ENCODE measurements at places on chromosomes 6 and 20.

GRCh38 chr20:25246182-25246999 lies 1.5 kb upstream of the PYGB start:
- peak; percentile 26 for DNase-seq

DNA sequence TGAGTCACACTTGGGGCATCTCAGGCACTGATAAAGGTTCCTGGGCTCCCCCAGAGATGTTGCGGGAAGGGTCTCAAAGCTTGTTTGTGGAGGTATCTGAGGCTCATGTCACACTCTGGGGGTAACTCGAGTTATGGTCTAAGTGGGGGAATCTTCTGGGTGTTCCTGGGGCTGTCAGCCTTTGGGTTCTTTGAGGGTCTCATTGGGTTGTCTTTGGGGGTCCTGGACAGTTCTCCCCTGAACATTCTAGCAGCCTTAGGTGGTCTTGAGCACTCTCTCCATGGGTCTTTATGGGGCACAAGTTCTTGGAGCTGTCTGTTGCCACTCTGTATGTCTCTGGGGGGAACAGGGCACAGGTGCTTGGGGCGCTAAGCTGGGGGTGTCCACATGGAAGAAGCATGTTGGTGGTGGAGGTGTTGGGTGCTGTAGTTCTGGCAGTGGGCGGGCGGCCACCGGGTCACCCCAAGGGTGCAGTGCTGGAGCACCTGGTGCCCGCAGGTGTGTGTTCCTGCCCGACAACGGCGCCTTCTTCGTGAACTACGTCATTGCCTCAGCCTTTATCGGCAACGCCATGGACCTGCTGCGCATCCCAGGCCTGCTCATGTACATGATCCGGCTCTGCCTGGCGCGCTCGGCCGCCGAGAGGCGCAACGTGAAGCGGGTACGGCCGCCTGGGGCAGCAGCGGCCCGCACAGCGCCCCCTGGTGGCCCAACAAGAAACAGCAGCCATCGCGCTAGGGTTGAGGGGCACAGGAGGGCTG lies 7.1 kb upstream of the CAPN11 start:
- DNase-seq: peak; percentile 75

- DNase-seq: no peak
Observed at GRCh38 chr6:120320481-120321162, 971.1 kb upstream of the MAN1A1 start.

- no peak for DNase-seq
Observed at GRCh38 chr6:8218861-8219260, 116.5 kb upstream of the EEF1E1 start.

DNA sequence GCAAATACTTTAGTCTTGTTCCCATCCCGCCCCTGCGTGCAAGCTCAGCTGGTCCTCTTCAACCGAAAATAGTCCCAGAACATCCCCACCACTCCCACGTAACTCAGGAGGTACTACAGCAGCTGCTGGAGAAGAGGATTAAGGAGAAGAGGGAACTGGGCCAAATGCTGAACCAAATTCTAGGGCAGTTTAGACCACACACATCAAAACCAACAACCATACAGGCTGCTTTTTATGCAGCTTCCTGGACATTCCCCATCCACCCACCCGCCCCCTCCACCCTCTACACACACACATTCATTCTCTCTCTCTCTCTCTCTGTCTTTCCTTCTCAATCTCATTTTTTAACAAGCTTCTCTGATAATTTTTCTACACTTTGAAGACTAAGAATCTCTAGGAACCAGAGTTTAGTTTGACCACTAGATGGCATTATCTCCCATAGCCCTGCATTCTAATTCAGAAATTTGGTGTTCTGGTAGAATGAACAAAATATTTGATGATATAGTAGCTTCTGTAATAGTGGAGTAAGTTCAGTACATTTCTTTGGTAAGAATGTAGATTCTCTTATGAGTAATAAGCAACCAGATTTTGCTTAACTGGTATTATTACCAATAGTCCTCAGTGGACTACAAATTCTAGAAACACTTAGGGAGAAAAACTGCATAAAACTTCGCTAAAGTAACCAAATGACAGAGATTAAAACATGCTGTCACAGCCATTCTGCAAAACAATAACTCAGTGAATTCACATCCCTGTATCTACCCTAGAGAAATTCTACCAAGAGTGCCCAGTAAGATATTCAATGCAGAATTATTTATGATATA lies 52.1 kb upstream of the BEND6 start:
- DNase-seq: peak; percentile 54

DNA sequence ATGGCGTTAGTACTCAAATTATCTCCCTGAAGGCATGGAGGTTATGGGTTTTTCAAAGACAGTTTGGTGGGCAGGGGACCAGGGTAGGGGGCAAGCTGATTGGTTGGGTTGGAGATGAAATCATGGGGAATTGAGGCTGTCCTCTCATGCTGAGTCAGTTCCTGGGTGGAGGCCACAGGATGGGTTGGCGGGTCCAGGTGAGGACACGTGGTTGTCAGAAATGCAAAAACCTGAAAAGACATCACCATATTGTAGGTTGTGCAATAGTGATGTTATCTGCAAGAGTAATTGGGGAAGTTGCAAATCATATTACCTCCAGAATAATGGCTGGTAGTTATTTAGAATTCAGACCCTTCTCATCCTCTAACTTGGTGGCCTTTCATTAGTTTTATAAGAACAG lies 30.1 kb downstream of the GPX6 start:
- no peak for DNase-seq

DNA sequence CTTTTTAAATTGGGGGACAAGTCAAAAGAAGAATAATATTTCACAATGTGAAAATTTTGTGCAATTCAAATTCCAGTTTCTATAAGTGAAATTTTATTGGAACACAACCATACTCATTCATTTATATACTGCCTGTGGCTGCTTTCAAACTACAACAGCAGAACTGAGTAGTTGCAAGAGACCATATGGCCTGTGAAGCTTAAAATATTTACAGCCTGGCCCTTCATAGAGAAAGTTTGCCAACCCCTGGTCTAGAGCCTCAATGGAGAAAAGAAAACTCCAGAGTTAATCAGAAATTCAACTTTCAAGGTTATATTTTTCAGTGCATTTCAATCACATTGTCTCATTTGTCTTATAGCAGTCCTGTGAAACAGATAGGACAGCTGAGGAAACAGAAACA lies 26.6 kb upstream of the FBXO9 start:
- DNase-seq: no peak

- DNase-seq: no peak
Observed at GRCh38 chr20:58587467-58587866, 63.6 kb upstream of the STX16 start.

- no peak for DNase-seq
Observed at GRCh38 chr20:40710603-40711002, 21.6 kb upstream of the MAFB start.

DNA sequence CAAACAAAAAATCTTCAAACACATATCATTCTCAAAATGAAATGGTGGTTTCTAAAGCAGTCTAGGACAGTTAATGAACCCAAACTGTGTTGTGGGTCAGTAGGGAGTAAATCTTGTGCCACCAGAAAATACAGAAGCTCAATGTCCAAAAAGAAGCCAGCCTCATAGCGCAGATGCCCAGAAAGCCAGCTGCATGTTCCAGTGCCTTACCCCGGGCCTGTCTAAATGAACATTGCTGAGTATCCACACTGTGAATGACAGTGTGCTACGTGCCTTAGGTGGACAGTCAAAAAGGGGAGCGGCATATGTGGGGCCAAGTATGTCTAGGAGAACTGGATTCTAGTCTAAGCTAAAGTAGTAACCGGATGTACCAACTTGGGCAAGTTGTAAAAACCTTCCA lies 10.9 kb downstream of the FYN start:
- no peak for DNase-seq

- no peak for DNase-seq
Observed at GRCh38 chr20:53128004-53128403, 155.8 kb downstream of the TSHZ2 start.

- no peak for DNase-seq
Observed at GRCh38 chr6:14612016-14612980, 494.7 kb downstream of the CD83 start.

DNA sequence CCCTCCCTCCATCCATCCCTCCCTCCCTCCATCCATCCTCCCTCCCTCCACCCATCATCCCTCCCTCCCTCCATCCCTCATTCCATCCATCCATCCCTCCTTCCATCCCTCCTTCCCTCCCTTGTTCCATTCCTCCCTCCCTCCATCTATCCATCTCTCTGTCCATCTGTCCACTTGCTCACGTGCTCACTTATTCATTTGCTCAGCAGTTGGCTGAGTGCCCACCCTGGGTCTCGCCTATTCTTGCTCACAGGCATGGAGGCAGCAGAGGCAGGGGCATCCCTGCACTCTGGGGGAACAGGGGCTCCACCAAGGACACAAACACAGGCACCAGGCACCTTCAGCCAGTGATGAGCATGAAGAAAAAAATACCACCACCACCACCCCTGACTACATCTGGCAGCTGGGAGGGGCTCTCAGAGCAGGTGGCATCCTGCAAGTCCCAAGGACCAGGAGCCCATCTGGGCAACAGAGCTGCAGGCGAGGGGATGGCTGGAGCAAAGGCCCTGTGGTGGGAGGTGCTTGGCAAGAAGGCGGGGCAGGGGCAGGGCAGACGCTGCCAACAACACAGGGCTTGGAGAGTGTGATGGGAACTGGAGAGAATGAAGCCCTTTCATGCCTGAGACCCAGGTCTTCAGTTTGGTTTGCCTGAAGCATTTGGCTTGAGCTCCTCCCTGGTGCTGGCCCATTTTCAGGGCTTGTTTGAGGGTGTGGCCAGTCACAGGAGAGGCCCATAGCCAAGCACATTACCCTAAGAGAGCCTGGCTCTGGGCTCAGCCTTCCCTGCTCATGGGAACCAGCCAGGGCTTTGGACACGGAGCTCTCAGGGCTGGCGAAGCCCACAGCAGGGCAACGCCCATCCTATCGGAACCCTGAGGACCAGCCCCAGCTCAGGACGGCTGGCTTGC lies 40.2 kb upstream of the MRGBP start:
- peak; percentile 7 for DNase-seq

DNA sequence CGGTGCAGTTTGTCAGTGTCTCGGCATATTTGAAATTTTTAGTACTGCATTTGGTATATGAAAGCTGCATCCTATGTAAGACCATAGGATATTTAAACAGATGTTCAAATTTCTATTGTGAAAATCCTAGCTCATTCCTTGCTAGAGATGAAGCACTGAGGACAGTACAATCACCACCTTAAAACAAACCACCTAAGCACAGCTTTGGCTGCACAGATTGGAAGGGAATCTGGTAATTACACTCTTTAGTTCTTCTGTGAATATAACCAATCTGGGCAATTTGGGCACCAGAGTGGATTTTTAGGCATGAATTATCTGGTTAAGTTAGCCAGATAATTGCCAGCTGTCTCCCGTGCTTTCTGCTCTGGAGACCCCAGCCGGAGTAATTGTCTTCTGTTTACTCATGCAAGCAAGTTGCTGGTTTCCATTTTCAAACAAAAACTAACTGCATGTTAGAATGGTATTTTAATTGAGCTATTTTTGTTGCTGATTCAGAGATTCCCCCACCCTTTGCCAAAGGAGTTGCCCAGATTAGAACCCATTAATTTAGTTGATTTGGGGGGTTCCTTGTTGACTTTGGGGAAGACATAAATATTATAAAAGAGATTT lies 36.9 kb downstream of the E2F3 start:
- DNase-seq: peak; percentile 99

GRCh38 chr6:91864911-91865310 lies 1278.0 kb upstream of the MAP3K7 start:
- no peak for DNase-seq

GRCh38 chr20:12110711-12111110 lies 193.0 kb downstream of the BTBD3 start:
- DNase-seq: no peak

DNA sequence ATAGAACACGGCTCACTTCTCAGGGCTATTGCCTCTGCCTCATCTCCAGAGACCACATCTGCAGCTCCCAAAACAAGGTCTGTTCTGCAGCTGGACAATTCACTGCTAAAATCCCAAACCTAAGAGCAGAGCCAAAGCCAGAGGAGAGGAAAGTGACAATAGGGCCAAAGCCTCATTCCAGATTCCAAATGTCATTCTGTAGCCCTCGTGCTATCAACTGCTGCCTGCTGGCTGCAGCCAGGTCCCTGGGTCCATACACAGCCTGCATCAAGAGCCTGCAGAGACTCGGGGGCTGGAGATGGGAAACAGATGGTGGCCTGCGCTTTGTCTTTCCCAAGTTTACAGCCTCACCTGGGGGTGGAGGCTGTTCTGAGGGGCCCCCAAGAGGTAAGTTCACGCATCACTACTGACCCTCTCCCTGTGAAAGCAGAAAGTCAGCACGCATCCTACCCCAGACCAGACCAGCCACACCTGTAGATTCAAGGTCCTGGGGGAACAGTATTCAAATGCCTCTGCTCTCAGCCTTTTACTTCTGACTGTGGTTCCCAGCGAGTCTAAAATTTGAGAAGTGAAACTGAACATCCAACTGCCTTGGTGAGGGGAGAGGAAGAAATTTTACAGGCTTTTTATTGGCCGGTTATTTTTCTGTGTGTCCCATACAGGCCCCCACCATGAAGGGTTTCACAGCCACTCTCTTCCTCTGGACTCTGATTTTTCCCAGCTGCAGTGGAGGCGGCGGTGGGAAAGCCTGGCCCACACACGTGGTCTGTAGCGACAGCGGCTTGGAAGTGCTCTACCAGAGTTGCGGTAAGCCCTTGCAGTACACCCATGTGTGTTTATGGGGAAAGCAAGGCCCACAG lies at the start of gene LY86:
LY86 (plus strand) TSS at position 657 of the 860 bp plus-strand sequence; CDS start at position 672, 15 bp downstream.
- DNase-seq: no peak

DNA sequence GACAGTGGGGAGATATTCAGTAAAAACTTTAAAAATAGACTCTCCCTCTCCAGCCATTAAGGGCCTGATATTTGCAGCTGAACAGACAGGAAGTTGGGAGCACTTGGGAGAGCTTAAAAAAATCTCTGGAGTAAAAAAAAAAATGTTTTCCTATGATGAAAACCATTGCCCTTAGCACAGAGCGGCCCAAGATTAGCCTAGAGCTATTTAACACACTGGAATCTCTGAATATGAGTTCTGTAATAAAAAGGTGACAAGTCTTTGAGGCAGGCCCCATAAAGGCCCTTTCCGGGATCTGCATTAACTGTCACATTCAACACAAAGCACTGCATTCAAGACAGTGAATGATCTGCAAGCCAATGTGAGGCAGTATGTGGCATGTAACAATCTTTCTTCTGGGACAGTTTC lies 393.7 kb downstream of the ZFAND3 start:
- DNase-seq: peak; percentile 62

GRCh38 chr20:9109566-9109965 lies 40.7 kb downstream of the PLCB4 start:
- peak; percentile 31 for DNase-seq

DNA sequence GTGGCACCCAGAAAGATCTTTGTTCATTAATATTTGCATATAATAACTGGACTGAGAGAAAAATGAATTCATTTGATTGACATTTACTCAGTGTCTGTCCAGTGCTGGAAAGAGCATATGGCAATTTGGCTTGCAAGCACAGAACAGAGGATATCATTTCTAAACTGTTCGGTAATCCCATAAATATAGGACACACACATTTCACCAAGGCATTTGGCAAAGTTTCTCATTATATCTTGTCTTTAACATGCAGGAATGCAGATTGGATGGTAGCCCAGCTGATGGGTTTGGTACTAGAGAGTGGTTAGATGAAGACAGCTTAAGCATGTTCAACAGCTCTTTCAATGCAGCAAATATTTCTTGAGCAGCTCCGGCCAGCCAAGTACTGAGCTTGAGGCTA lies 259.2 kb downstream of the PRKN start:
- DNase-seq: no peak
